ENCODE measurements at places on chromosomes 3 and 15.

DNA sequence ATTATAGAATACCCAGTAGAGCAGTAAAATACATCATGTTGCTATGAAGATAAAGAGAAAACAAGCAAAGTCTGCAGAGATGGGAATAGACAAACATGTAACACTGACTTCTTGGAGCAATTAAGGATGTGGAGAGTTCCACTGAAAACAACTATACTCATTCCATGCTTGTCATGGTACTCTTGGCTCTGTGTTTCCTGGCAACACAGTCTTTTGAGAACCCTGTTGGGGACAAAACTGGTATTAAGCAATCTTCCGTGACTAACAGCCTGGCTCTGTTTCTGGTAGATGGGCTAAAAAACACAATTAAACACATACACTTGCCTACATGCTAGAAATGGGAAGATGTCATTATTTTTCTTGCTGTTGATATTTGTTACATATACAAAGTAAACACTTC, 1212.3 kb upstream of the GBE1 start:
- no peaks in the 10 kb centered on the region for H3K4me1 ChIP-seq
- H3K4me3 ChIP-seq = no peak overlapping the region

- H3K27me3 ChIP-seq = peaks cover 23% of the 10 kb centered on the region
- no peak overlapping the region for H3K4me3 ChIP-seq
- H3K36me3 ChIP-seq = no peaks in the 10 kb centered on the region
- no peak overlapping the region for H3K27ac ChIP-seq
These were observed 49.4 kb downstream of the CPN2 start for GRCh38 chr3:194301730-194302129.

GRCh38 chr3:473033-473800, 276.7 kb downstream of the CHL1 start:
- H3K4me1 ChIP-seq = no peaks in the 10 kb centered on the region
- H3K36me3 ChIP-seq = no peaks in the 10 kb centered on the region
- no peaks in the 10 kb centered on the region for H3K27me3 ChIP-seq
- no peak overlapping the region for H3K4me3 ChIP-seq

DNA sequence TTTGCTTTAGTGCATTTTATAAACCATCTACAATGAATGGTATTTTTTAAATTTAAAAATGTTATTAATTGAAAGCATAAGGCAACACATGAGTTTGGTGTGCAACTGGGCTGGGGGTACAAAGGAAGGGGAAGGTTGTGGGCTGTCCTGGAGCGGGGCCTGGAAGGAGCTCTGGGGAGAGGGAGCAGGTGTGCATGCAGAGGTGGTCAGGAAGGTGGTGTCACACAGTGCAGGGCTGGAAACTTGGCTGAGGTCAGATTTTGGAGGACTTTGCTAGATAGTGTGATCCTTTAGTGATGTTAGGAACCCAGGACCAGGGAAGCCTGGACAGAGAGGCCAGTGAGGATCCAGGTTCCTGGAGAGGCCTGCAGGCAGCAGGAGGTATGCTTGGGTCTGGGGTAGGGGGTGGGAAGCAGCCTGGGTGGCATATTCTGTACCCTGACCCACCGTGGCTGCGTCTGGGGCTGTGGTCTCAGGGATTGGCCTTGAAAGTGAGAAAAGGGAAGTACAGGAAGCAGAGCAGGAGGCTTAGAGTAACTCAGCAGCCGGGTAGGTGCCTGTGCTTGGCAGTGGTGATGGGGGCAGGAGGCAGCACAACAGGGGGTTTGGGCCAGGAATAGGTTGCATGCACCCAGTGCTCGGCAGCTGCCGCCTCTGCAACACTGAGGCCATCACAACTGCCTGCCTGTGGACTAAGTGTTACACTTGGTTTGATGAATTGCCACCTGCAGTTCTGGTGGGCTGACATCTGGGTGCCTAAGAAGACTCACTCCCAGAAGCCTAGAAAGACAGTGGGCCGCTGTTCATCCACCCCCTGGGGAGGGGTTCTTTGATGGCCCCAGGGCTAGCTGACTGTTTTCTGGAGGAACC, 33.0 kb downstream of the KY start:
- H3K36me3 ChIP-seq = peaks cover 6% of the 10 kb centered on the region
- no peaks in the 10 kb centered on the region for H3K27me3 ChIP-seq
- H3K27ac ChIP-seq = no peak overlapping the region

DNA sequence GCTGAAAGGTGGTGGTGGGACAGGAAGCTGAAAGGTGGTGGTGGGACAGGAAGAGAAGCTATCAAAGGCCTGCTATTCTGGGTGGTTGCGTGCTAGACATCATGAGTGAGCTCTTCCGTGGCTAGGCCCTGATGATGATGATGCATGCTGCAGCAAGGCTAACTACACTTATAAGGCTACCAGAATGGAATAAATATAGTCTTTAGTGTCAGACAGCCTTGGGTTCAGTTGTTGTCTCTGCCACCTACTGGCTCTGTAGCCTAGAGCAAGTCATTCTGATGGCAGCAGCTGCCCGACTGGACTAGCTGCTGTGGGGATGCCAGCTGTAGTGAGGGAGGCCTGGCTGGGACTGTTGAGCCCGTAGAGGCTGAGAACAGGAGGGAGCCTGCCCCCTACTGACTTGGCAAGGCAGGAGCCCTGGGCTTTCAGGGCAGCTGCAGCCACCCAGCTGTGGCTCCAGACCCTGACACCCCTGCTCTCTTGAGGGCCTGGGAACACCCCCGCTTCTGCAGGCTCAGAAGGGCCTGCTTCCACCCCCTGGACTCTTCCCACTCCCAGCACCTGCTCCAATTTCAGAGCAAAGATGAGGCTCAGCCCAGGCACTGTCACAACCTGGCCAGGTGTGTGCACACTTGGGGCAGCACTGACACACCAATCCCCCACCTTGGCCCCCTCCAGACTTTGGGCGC, 21.4 kb upstream of the ZBED2 start:
- H3K4me3 ChIP-seq = no peak overlapping the region
- no peak overlapping the region for H3K27ac ChIP-seq
- H3K36me3 ChIP-seq = no peaks in the 10 kb centered on the region
- DNase-seq = no peak
- no peaks in the 10 kb centered on the region for H3K4me1 ChIP-seq
- no peaks in the 10 kb centered on the region for H3K27me3 ChIP-seq

GRCh38 chr3:83890763-83891135, 1068.0 kb upstream of the CADM2 start:
- no peaks in the 10 kb centered on the region for H3K4me1 ChIP-seq
- H3K27ac ChIP-seq = no peak overlapping the region
- no peaks in the 10 kb centered on the region for H3K27me3 ChIP-seq
- no peak for DNase-seq

DNA sequence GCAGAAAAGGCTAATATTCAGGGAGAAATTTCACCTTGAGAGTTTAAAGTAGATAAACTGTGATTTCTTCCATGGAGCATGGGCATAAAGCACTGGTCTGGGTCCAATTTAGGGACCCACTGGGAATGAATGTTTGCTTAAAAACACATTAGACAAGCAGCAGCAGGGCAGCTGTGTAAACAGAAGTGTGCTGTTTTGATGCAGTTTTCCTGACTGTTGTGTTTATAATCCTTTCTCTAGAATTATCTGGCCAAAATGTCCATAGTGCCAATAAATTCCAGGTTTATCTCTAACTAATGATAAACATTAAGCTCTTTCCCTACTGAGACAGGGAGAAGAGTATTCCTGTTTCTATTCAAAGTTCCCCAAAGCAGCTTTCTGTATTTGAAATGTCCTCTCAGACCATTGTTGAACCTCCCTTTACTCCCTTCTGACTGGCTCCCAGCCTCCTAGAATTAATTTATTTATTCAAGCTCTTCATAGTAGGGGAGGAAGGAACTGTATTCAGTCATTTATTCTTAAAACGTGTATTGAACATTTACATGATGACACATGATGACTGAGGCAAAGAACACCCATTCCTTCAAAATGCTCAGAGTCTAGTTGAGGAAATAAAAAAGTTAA, 7.0 kb upstream of the TM4SF18 start:
- H3K27ac ChIP-seq = peak overlapping the region; percentile 62
- H3K4me3 ChIP-seq = no peak overlapping the region
- H3K4me1 ChIP-seq = no peaks in the 10 kb centered on the region
- H3K36me3 ChIP-seq = no peaks in the 10 kb centered on the region
- DNase-seq = peak; percentile 17

GRCh38 chr3:110789315-110789714, 282.3 kb upstream of the NECTIN3 start:
- no peak for DNase-seq
- H3K4me3 ChIP-seq = no peak overlapping the region
- H3K36me3 ChIP-seq = no peaks in the 10 kb centered on the region
- H3K4me1 ChIP-seq = no peaks in the 10 kb centered on the region
- H3K27me3 ChIP-seq = no peaks in the 10 kb centered on the region

GRCh38 chr15:51168700-51169099, 74.0 kb upstream of the TNFAIP8L3 start:
- no peak overlapping the region for H3K27ac ChIP-seq
- H3K36me3 ChIP-seq = no peaks in the 10 kb centered on the region
- no peak for DNase-seq

DNA sequence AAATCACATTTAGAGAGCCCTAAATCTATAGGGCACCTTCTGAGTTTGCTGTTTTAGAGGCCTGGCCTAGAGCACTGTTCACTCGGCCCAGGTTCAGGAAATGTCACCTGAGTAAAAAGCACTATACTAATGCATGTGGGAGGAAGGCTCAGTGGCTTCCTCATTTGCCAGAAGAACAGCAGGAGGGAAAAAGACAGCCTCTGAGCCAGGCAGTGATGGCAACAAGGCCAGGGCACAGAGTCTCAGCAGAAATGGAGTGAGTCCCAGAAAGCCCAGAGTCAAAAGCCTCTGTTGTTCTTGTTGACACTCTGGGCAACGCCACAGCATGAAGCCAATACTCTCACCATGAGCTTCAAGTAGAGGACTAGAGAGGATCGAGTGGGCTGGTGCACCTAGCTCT, 25.9 kb downstream of the LTF start:
- no peaks in the 10 kb centered on the region for H3K4me1 ChIP-seq
- no peaks in the 10 kb centered on the region for H3K36me3 ChIP-seq

GRCh38 chr3:29312960-29313452, 32.1 kb downstream of the RBMS3 start:
- H3K27me3 ChIP-seq = no peaks in the 10 kb centered on the region
- no peaks in the 10 kb centered on the region for H3K36me3 ChIP-seq
- H3K4me3 ChIP-seq = no peak overlapping the region
- H3K27ac ChIP-seq = no peak overlapping the region

DNA sequence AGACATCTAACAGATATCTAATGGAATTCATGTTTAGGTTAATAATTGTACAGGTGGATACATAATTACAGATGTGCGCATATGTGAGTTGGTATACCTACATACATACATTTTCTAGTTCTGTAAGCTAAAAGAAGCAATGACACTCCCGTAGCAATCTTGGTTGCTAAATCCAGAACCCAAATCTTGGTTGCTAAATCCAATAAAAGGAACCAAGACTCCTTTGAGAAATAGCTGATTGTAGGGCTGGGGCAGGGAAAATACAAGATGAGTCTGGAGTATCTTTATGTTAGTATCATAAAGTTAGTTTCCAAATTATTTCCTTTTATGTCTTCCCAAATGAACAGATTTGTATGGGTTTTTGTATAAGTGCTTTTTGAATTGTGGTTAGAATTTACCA, 135.2 kb downstream of the TMCC1 start:
- no peaks in the 10 kb centered on the region for H3K27me3 ChIP-seq
- no peaks in the 10 kb centered on the region for H3K36me3 ChIP-seq
- H3K4me3 ChIP-seq = no peak overlapping the region
- no peak overlapping the region for H3K27ac ChIP-seq
- no peak for DNase-seq

DNA sequence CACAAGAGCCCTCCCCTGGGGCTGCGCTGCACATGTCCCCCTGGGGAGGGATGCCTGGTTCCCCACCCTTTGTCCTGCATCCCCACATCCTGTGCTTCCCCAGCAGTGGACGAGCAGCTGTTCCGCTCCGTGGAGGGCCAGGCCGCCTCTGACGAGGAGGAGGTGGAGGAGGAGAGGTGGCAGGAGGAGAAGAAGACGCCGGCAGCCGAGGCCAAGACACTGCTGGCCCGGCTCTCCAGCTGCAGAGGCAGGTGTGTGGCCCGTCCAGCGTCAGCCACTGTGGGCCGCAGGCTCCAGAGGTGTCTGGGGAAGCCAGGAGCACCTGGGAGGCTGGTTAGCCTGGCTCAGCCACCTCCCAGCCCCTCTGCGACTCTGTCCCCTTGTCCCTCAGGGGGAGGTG, 27.9 kb upstream of the GP9 start:
- H3K4me3 ChIP-seq = no peak overlapping the region
- no peaks in the 10 kb centered on the region for H3K27me3 ChIP-seq
- H3K4me1 ChIP-seq = no peaks in the 10 kb centered on the region
- DNase-seq = no peak

GRCh38 chr3:159263750-159264553, 462.1 kb downstream of the MFSD1 start:
- no peaks in the 10 kb centered on the region for H3K27me3 ChIP-seq
- H3K27ac ChIP-seq = no peak overlapping the region
- no peak overlapping the region for H3K4me3 ChIP-seq
- H3K4me1 ChIP-seq = no peaks in the 10 kb centered on the region
- DNase-seq = peak; percentile 89

DNA sequence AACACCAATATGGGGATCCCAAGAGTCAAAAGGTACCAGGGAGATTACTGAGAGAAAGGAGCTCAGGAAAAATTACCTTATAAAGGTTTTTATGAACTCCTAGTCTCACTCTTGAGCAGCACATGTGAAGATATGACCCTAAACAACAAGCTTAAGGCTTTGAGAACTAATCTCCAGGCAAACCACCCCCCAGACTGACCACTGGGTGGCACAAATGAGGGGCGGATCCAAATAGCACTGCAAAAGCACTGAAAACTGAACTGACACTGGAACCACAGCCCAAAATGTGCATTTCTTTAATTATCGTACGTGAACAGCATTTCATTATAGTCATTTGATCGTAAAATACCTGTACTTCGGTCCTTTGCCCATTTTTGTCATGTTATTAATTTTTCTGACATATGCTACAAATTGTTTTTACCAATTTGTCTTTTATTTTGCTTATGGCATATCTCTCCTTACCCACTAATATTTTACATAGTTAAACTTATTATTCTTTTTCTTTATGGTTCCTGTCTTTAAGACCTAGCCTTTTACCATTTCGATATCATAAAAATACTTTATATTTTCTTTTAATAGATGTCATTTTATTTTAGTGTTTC, 31.5 kb upstream of the TFDP2 start:
- no peak overlapping the region for H3K27ac ChIP-seq
- peak; percentile 17 for DNase-seq
- H3K4me3 ChIP-seq = no peak overlapping the region
- H3K4me1 ChIP-seq = no peaks in the 10 kb centered on the region
- peaks cover 10% of the 10 kb centered on the region for H3K36me3 ChIP-seq

- H3K27ac ChIP-seq = no peak overlapping the region
- H3K4me3 ChIP-seq = no peak overlapping the region
- H3K27me3 ChIP-seq = no peaks in the 10 kb centered on the region
These were observed 12.3 kb upstream of the LMCD1 start for GRCh38 chr3:8489278-8489792.

- H3K4me3 ChIP-seq = no peak overlapping the region
- H3K4me1 ChIP-seq = no peaks in the 10 kb centered on the region
- no peak overlapping the region for H3K27ac ChIP-seq
- H3K36me3 ChIP-seq = no peaks in the 10 kb centered on the region
- H3K27me3 ChIP-seq = no peaks in the 10 kb centered on the region
These were observed 107.4 kb upstream of the MLF1 start for GRCh38 chr3:158463556-158463955.

GRCh38 chr3:17793542-17794195, 51.2 kb upstream of the TBC1D5 start:
- H3K36me3 ChIP-seq = no peaks in the 10 kb centered on the region
- DNase-seq = no peak
- no peaks in the 10 kb centered on the region for H3K27me3 ChIP-seq
- no peaks in the 10 kb centered on the region for H3K4me1 ChIP-seq
- no peak overlapping the region for H3K27ac ChIP-seq
- no peak overlapping the region for H3K4me3 ChIP-seq

GRCh38 chr3:174169736-174170135, 689.4 kb upstream of the NAALADL2 start:
- no peak for DNase-seq
- no peaks in the 10 kb centered on the region for H3K4me1 ChIP-seq
- H3K27ac ChIP-seq = no peak overlapping the region

All from spinal cord (tissue), 10 donors.